ENCODE measurements at places on chromosomes 2 and 18. TPM values are rescaled to one million over a fixed set of nuclear protein-coding genes. Genes with fewer than 3 reads are reported as not detected.

The HOXD12 gene
- total RNA-seq: not detected

The HOXD10 gene
- total RNA-seq: 1.8 TPM

- no peak for DNase-seq
These were observed 9.0 kb upstream of the ATRAID start for GRCh38 chr2:27202854-27203253.

- no peak for DNase-seq
These were observed 137.9 kb downstream of the PAX3 start for GRCh38 chr2:222160944-222161343.

GRCh38 chr2:46183426-46183825 lies 113.8 kb upstream of the EPAS1 start:
- DNase-seq: no peak

Data from mucosa of descending colon (tissue), 3 donors.